ENCODE measurements at places on chromosomes 2 and 18.
A peak's percentile ranks its signal among the peaks of the same experiment; 100 is the strongest.

DNA sequence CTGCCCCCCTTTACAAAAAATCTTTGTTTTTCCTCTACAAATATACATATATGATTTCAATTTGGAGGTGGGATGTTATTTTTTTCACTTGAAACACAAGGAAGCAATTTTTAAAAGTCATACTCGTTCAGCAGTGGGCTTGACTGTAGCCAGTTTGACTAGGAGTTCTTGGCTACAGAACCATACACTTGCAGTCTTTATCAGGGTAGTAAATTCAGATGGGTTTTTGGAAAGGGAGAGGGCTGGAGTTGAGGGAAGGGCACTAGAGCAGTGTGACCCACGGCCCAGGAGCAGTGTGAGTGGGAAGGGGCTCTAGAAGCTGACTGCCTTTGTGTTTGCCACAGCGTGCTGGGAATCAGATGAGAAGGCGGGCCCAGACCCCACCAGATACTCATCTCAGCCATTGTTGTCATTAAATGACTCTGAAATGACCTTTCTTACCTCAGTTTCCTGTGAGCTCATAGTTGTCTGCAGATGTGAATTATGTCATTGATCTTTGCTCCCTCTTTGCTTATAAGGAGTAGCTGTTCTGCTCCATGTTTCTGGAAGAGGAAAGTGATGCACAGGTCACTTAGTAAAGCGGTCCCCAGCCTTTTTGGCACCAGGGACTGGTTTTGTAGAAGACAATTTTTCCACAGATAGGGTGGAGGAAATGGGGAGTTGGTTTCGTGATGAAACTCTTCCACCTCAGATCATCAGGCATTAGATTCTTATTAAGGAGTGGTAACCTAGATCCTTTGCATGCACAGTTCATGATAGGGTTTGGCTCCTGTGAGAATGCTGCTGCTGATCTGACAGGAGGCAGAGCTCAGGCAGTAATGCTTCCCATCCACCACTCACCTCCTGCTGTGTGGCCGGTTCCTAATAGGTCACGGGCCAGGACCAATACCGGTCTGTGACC lies 116.8 kb downstream of the SPTBN1 start:
- no peak for DNase-seq

DNA sequence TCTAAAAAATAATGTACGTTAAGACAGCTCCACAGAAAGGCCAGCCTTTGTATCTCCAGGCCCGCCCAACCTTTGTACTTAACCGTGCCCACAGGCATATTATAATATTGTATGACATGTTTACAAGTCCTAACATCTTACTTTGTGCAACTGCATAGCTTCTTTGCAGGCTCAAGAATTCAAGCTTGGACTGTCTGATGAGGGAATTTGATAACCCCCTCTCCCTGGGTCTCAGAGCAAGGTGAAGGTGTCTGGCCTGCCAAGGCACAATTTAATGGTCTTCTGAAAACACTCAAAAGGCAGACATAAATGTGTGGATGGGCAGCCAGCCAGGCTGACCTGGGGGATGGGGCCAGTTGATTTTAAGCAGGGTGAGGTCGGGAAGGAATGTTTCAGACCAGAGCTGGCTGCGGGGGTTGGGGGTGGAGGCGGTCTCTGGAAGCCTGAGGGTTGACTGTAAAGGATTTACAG lies 732.7 kb upstream of the FANCL start:
- DNase-seq, result no peak

GRCh38 chr2:140895378-140895777 lies 1235.4 kb downstream of the LRP1B start:
- DNase-seq, result no peak

- DNase-seq, result no peak
Measured at GRCh38 chr2:219731173-219731572, 103.7 kb downstream of the SLC4A3 start.

GRCh38 chr2:219292616-219293015 lies 13.4 kb downstream of the DNAJB2 start:
- no peak for DNase-seq

DNA sequence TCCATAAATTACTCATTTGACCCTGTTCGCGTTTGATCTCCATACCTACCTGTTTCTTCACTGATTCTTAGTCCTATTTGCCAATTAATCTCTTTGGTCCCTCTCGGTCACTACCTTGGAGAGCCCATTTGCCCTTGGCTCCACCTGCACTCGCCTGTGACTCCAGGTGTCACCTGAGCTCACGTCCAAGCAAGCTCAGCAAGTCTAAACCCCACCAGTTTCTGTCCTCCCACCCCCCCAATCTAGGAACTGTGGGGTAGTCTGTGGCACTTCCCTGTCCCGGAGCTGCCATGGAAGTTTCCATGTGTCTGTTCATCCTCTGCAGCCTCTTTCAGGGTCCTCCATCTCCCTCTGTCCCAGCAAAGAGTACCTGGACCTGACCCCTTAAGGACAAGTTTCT lies 68.1 kb upstream of the BCL2L11 start:
- no peak for DNase-seq

DNA sequence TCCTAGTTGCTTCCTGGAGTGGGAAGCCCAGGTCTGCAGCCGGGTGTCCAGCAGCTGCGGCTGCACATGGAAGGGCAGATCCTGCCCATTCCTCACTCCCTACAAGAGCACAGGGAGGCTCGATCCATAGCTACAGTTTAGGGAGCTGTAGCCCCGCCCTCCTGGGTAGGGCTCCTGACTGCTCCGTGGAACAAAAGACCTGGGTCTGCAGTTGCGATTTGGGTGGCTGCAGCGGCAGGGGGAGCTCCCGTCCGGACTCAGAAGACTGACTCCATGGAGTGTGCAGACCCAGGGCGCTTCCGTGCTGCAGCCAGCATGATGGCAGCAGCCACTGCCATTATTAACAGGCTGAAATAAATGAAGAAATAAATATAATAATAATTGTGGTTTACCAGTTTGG lies 157.3 kb downstream of the CTNNA2 start:
- no peak for DNase-seq

GRCh38 chr2:3454802-3455201 lies 64.5 kb downstream of the ADI1 start:
- no peak for DNase-seq

- no peak for DNase-seq
Measured at GRCh38 chr18:58046794-58047555, 2.9 kb downstream of the NEDD4L start.

GRCh38 chr2:29950481-29950880 lies 29.1 kb upstream of the ALK start:
- DNase-seq, result no peak

GRCh38 chr18:13176847-13177246 lies 41.7 kb upstream of the LDLRAD4 start:
- DNase-seq, result no peak

DNA sequence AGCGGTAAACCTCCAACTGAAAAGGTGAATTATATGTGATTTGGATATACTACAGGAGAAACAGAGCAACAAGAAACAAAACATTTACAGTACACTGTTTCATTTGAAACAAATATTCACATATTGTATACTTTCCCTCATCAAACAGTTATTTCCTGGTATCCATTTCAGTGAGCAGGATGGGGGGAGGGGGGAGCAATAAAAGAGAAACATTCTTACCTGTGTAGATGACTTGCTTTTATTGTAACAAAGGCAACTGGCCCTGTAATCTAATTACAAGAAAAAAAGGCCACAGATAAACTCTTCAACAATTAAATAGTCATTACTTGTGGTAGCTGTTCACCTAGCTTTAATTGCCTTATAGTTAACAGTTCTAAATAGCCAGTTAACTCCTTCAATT lies 3.9 kb upstream of the PPP1CB start:
- DNase-seq, result no peak

DNA sequence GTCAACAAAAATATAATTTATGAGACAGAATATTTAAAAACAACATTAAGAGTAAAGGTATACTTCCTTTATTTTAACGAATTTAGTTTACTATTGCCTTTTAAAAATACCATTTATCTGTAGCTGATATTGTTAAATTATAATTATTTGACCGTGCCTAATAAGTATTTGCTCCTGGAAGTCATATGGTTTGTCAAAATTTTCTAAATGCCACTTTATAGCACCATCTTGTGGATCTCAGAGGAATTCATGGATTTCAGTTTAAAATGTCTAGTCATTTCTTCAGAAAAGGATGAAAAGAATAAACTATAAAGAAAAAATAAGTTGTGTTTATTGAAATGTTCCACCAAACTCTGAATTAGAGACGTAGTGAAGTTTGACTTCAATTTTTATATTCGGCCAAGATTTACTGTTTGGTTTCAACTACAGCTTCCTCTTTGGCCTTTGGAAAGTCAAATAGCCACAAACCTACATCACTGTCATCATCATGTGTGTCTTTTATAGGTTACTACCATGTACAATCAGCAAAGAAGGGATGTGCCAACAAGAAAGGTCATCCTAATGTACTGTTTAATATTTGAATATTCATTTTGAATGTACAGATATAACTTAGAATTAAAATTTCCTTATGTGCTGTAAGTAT lies 10.3 kb upstream of the FTCDNL1 start:
- no peak for DNase-seq

- DNase-seq, result no peak
Measured at GRCh38 chr2:42099438-42100173, 51.8 kb downstream of the PKDCC start.

DNA sequence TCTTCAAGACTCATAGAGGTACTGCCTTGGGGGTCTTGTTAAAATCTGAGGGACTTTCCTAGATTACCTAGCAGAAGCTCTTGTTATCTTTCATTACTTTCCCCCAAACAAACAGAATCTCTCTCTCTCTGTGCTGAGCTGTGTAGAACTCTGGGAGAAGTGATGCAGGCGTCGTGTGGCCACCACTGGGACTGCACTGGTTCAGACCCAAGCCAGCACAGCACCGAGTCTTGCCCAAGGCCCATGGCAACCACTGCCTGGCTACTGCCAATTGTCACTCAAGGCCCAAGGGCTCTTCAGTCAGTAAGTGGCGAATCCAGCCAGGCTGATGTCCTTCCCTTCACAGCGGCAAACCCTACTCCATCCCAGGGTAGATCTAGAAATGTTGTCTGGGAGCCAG lies 28.6 kb downstream of the PPP1R1C start:
- DNase-seq, result no peak

DNA sequence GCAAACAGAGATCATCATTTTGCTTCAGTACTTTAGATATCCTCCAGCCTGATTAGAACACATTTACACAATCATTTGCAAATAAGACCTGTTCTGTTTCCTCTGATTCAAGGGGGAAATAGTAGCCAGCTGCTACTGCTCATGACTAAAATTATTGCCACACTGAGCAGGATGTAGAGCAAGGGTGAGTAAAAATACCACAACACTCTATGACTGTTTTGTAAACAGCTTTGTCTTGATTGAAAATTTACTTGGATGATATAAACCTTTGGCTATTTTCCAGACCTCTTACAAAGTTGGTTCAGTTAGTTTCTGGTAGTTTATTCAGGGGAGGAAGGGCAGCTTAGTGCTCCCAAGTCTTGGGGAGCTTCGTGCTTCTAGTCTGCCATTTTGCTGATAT lies 286.4 kb upstream of the CNTNAP5 start:
- DNase-seq, result peak; percentile 0

GRCh38 chr2:2889646-2890045 lies 488.0 kb downstream of the EIPR1 start:
- DNase-seq, result no peak

DNA sequence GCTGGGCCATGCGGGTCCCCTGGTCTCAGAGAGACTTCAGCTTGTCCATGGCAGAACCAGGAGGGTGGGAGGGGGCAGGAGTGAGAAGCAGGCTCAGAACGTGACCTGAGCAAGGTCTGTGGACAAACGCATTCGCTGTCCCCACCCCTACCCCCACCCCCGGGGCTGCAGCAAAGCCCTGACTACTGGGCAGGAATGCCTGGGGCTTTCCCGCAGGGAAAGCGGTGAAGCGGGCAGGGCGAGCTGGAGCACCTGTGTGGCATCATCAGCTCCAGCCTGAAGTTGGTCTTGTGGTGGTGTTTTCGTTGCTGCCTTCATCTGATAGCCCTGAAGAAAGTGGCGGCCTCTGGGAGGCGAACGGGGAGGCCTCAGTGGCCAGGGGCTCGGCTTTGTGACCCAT lies 26.1 kb upstream of the ALKAL2 start:
- no peak for DNase-seq

DNA sequence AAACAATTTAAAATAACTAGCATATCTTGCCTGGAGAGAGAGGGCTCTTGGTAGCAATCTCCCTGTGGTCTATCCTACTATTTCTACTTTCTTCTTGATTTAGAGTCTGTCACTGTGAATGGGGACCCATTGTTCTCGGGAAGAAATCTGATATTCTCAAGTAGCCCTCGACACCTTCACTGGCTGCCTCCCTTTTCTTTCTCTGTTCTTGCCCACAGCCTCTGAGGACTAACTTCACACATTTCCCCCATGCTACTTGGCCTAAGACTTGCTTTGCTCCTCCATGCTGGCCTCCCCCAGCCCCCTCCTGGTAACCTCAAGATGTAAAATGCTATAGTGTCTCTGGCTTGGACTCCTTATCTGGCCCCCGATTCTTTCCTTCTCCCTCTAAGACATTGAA lies 58.8 kb upstream of the NT5C1B start:
- no peak for DNase-seq

DNA sequence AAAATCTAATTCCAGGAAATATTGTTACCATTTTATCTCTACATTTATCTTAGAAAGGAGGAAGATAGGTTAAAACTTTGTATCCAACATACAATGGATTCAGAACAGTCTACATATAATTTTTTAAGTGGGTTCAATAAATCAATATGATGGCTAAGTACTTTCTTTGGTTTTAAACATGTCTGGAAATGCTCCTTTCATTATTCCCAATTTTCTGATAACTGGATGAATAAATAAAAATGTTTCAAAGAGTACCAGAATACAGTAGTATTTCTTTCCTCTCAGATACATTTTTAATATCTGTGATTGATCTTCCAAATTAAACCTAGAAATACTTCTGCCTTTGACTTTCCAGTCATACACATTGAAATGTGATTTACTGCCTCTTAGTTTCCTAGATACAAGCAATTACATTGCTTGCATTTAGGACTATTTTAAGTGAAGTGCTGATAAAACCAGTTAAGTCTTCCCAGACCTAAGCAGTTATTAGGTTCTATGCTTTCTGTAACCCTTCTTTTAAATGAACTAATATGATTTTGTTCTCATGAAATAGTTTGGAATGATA lies 283.5 kb downstream of the CCDC178 start:
- no peak for DNase-seq

- no peak for DNase-seq
Measured at GRCh38 chr18:64714086-64714485, 565.2 kb upstream of the LINC00305 start.

DNA sequence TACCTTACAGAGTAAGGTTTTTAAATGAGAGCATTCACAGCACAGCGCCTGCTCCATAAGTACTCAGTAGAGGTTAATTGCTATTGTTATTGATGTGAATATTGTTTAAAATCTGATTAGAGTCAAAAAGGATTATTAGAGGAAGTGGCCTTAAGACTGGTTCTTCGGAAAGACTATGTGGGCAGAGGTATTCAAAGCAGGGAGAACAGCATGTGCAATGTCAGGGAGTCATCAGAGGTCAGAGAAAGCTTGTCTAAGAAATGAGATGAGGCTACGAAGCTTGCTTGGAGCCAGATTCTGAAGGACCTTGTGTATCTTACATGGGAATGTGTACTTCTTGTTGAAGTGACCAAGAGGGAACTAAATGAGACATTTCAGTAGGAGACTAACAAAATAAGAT lies 49.8 kb downstream of the PMS1 start:
- DNase-seq, result no peak

GRCh38 chr18:26813043-26813442 lies 52.5 kb downstream of the AQP4 start:
- DNase-seq, result no peak

- DNase-seq, result no peak
Measured at GRCh38 chr2:6446938-6447608, 418.6 kb downstream of the CMPK2 start.

All from right renal cortex interstitium (tissue), 3 donors.